NCI-H1417 (cell line): ENCODE measurements at places on chromosomes 12 and 14.

DNA sequence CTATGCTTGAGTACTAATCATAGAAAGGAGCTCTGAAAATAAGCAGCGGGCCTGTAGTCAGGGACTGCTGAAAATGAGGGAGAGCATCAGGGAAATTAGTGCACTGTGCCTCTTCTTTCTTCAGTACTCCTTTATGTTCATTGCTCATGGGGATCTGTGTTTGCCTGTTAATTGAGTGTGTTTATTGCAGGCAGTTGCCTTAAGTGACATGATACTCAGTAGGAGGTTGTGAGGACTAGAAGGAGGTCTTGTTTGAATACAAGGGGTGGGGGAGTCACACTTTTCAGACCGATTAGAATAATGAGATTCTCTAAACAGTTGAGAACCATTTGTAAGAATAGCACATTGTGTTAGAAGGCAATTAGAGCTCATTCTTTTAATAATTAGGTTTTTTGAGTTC is 102.6 kb upstream of the SLCO1C1 start:
- peak; percentile 59 for DNase-seq

DNA sequence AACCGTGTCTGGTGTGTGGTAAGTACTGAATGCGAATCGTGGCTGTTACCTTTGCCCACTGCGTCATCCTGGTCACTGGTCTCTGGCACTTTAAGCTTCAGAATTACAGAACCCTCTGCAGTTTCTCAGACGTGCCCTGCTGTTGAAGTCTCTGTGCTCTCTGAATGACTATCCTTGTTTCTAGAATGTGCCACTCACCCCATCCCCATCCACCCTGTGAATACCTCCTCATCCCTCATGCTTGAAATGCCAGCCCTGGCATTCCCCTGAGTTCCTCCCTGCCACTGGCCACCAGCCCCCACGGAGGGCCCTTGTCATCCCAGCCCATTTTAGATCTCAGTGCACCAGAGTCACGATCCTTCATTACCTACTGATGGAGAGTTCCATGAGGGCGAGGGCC is 21.3 kb downstream of the TPCN1 start:
- DNase-seq = no peak

DNA sequence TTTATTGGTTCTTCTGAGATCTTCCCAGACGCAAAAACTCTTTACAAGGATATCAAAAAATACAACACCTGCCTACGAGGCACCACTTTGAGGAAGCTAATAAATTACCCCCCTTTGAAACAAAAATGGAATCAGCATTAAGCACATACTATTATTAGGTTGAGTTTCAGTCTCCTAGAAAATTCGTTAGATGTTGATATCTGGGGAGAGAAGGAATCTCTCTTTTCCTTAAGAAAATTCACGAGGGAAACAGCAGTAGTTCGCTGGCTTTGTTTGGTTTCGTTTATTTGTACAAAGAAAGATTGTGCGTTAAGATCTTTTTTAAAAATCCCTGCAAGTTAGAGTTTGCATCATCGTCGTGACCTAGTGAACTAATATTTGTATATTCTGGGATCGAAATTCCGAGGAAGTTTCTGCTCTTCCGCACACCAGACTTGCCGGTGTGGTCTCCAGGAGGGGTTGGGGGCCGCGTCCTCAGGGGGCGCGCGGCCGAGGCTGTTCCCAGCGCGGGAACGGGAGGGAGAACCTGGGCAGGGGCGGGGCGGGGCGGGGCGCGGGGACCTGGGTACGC is 12.1 kb downstream of the NKX2-1 start:
- DNase-seq = peak; percentile 72

- DNase-seq = no peak
Observed at GRCh38 chr12:21614506-21614905, 9.9 kb upstream of the GYS2 start.

DNA sequence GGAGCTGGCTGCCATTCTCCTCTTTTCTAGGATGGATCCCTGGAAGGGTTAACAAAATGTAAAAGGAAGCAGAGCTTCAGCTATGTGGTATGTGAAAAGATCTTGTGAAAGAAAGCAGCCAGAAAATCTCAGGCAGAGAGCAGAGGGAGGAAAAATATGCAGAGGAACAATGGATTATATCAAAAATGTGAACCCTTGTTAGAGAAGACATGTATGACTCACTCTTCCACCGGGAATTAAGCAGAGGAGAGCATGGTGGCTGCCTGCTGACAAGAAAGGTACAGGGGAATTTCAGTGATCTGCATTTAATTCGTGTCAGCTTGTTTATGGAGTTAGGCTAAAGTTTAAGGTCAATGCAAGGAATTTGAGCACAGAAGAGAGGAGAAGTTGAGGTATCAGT is 46.3 kb downstream of the KCNA1 start:
- DNase-seq = no peak

DNA sequence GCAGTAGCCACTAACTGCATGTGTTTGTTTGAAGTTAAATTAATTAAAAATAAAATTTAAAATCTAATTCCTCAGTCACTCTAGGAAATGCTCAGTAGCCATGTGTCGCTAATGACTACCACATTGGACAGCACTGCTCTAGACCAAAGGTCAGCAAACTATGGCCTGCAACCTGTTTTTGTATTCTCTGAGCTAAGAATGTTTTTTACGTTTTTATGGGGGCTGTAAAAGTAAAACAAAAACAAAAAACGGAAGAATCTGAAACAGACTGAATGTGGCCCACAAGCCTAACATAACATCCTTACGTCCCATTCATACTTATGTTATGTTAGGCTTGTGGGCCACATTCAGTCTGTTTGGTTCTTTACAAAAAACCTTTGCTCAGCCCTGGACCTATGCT is 57.8 kb downstream of the LIN52 start:
- DNase-seq = no peak
